ENCODE measurements at places on chromosomes 4 and X. TPM values are rescaled to one million over a fixed set of nuclear protein-coding genes. Genes with fewer than 3 reads are reported as not detected.

RAB33A gene
- not detected for total RNA-seq

TMEM192 gene
- total RNA-seq = 12.5 TPM

SPON2 gene
- total RNA-seq = 1.1 TPM

DNA sequence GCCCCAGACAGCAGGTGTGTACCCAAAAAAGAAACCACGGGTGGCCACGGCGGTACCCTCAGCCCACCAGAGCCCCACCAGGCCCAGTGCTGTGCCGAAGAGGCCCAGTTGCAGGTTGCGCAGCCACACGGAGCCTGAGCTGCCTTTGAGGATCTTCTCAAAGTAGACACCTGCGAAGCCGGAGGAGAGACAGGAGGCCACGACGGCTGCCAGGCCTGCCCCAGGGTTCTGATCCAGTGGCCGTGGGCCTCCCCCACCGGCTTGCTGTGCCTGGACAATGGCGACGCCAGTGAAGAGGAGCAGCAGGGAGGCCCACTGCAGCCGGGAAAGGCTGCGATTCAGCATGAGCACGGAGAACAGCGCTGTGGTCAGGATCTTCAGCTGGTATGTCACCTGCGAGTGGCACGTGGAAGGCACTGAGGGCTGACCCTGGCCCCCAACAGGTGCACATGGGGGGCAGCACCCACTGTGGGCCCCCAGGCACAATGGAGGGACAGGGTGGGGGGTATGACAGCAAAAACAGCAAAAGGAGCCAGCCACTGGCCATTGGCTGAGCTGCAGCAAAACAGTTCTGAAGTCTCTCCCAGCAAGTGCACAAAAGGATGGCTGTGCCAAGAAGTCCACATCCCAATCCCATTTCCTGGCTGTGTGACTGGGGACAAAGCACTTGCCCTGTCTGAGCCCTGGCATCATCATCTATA is 6.2 kb downstream of the SLC35A2 start:
- no peak for DNase-seq

DNA sequence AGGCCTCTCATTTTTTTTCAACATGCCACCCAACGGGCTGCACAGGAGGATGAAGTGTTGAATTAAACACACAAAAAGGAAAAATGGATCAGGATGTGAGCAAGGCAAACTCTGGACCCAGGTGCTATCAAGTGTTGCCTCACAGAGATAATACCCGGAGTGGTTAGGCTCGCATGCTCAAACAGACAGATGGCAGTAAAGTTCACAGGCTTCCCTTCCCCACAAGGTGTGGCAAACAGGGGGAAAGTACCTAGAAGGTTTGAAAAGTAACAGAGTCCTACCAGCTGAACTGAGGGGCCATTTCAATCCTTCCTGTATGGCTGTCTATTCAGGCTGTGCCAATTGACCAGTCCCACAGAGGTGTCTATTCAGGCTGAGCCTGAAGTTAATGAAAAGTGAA is 123.9 kb upstream of the GC start:
- no peak for DNase-seq

DNA sequence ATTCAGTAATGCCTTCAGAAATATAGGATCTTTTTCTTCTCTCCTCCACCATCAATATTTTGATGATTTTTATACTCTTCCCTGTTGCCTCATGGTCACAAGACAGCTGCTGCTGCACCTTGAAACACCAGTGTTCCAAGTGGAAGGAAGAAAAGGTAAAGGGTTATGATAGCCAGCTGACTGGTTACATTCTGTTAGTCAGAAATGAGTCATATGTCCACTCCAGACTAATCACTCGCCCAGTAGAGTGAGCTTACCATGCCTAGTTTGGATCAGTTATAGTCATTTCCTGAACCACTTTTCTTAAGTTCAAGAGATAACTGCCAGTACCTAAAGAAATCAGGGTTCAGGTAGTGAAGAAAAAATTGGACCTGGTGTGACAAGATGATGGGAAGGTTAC is 532.3 kb upstream of the SMIM31 start:
- peak; percentile 65 for DNase-seq

DNA sequence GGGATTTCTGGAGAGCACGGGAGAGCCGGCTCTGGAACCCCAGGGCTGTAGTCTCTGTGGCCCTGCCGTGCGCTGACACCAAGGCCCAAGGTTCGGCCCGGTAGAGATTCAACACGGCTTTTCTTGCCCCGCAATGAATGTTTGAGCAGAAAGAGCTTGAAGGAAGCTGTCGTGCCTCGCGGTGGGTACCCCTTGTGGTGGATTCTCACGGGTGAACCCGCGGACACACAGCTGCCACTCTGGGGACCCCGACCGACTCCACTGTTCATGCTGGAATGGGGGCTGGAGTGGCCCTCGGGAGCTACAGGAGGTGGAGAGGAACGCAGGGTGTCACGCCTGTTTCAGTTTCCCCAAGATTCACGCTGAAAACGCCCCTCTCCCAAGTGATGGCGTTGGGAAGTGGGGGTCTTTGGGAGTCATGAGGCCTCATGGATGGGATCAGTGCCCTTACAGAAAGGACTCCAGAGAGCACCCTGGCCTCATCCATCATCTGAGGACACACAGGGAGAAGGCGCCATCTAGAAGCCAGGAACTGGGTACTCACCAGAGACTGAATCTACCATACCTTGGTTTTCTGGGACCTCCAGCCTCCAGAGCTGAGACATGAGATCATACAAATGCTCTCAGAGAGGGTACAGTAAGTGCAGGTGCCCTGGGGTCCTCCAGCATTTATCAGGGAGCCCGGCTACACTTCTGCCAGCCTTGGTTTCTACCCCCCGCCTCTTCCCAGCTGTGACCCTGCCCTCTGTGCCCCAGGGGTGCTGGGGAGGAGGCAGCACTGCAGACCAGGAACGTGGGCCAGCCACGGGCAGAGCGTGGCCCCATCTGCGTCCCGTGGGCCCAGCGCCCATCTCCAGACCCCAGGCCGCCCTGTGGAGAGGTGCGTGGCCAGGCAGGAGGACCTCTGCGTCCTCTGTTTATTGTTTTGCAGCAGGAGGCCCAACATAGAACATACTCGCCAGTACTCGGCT is 6.4 kb downstream of the SLC25A6 start:
- no peak for DNase-seq

DNA sequence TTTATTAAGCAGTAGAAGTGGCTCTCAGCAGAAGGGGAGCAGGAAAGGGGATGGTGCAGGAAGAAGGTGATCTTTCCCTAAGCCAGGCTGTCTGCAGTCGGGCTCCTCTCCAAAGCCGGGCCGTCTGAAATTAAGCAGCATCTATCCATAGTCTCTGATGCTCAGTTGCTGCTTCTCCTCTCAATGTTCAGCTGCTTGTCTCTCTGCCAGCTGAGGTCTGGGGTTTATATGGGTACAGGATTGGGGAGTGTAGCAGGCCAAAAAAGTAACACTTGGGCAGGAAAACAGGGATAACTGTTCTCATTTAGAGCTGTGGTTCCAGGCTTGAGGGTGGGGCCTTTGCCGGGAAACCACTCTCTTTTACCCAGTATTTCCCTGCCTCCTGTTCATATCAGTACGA is 39.2 kb upstream of the CCKAR start:
- peak; percentile 78 for DNase-seq

GRCh38 chrX:70437011-70437410 is 7.6 kb upstream of the DLG3 start:
- no peak for DNase-seq

Measured in LHCN-M2 (cell line).